ENCODE measurements at places on chromosomes 12 and 14.

- DNase-seq = no peak
Observed at GRCh38 chr14:35333264-35333730, 41.1 kb downstream of the PSMA6 start.

- no peak for DNase-seq
Observed at GRCh38 chr12:91636721-91637120, 454.1 kb upstream of the DCN start.

DNA sequence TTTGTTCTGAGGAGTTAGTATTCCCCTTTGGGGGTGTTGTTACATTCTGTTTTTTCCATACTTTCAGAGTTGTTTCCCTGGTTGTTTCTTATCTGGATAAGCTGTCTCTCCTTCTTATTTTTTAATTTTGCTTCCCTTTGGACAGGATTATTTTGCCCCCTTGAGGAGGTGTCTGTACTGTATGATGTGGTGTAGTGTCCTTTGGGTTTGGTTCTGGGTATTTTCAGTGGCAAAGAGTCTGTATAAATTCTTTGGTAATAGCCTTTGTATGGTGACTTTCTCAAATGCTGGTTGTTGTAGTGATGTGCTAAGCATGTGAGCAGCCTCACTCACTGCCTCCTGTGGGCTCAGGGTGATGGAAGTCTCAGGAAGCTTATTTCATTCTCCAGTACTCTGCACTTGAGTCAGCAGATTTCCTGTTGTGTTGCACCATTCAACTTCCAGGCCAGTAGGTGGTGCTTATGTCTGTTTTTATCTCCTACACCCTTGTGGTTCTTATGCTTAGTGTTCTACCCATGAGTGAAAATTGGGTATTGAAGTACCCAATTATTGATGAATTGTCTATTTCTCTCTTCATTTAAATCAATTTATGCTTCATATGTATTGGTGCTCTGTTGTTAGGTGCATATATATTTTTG lies 103.3 kb upstream of the PMCH start:
- DNase-seq = no peak

DNA sequence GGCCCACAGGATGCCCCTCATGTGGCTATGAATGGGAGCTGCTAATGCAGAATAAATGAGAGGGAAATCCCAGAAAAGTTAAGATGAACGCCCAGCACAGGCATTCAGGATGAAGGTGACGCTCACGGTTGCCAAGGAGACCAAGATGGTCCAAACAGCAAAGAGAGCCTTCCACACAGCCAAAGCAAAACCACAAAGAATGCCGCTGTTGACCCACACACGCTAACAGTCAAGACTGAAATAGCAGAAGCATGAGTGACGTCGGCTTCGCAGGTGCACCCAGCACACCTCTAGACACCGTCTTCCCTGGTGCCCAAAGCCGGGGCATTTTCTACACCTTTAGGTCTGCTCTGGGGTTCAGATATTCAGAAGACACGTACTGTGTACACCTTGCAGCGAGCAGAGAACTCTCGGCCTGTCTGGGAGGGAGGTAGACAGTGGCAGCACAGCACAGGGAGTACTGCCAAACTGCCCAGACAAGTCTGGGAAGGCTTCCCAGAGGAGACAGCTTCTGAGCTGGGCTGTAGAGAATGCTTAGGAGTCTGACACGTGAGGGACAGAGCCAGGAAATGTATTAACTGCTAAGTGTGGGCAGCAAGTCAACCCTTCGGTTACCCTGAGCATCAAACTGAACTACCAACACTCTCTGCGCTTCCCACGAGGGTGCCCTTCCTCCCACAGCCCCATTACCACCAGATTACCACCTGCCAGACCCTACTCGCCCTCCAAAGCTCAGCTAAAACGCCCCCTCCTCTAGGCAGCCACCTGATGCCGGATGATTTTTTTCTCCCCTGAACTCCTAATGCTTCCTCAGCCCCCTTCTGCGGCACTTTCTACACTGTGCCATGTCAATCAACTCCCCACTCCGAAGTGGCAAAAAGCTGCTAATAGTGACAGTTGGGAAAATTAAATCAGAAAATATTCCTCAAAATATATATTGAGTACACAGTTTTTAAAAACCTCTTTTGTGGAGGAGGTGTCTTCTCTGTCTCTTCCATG lies 50.1 kb downstream of the CCDC88C start:
- no peak for DNase-seq

- DNase-seq = no peak
Observed at GRCh38 chr12:1972260-1972659, 32.0 kb downstream of the DCP1B start.

DNA sequence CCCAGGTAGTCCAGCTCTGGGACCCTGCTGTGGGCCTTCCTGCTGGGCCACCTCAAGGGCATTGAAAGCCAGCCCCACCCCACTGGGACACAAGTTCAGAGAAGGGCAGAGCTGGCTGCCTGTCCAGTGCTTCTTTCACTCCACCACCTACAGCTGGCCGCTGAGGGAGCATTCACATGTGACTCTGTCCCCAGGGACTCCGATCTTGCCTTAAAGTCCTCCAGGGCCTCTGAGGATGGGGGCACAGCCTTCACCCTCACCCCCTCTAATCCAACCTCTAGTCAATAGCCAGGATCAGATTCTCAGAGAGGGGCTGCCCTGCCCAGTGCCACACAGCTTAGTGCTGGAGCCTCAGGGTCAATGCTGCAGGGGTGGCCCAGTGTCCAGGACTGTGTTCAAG lies 5.0 kb upstream of the CYP46A1 start:
- no peak for DNase-seq

DNA sequence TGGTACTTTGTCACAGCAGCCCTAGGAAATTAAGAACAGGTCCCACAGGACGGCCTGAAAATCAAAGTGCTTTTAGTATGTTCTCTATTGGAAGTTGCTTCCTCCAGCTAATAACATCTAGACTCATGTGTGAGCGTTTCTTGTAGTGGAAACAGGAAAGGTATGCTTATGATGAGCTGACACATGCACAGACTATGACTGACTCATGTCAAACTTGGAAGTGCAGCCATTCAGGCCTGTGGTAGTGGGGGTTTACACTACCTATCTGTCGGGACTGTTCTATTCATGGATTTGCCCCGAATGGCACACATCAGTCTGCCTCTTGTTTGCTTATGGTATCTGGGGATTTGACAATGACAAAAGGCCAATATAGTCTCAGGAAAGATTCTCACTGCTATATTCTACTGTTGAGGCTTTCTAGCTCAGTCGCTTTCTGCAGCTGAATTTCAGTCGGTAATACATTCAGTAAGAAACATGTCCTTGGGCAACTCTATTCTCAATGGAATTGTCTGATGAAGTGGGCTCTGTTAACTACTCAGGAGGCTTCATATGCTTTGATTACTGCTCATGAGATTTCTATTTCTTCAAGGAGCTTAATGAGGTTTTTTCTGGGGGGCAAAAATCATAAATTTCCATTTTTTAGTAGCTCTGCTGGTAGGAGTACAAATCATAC lies 270.3 kb upstream of the DAAM1 start:
- DNase-seq = no peak

DNA sequence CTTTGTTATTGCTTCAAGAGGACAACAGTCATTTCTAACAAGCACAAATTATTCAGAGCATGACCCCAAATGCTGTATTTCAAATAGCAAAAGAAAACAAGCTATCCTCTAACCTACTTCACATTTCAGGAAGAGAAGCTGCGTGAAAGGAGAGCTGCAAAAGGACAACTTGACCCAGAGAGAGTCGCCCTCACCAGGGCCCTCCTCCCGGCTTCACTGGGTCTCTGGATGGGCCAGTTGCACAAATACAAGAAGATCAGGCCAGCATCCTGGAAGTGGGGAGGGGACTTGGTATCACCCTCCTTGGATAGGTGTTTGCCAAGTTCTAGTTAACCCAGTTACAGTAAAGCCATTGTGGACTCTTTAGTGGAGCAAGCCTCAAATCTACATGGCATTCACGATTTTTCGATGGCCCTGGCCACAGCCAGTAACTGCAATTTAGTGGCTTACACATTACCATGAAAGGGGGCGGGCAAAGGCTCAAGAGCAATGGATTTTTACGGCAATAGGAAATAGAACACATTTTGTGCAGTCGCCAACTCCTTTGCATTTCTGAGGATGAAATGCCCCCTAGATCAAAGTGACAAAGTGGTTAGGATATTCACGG lies 166.9 kb upstream of the DIO2 start:
- no peak for DNase-seq

DNA sequence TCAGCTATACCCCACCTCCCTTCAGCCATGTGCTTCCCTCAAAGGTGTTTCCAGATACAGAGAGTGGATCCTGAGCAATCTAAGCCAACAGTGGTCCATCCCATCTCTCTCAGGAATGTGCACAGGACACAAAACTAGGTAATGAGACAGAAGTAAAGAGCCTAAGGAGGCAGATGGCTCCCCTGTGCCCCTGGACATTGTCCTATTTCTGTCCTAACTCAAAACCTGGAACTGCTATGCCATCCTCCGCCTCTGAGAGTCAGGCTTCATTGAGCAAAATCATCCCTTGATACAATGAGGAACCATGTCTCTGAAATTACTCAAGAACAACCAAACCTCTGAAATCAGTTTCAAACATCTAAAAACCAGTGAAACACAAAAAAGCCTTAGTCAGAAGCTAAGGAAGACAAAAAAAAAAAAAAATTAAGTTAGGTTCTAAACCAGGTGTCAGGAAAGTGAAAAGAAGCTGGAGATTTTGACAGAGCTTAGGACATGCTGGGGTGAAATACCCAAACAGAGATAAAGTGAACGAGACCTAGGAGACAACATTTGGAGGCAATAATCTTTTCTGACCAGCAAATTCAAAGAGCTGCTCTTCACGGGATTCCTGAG lies 200.3 kb upstream of the PLEKHG7 start:
- no peak for DNase-seq

GRCh38 chr12:105335856-105336255 lies 5.4 kb downstream of the C12orf75 start:
- DNase-seq = no peak

- DNase-seq = no peak
Observed at GRCh38 chr12:19316425-19316824, 122.9 kb upstream of the AEBP2 start.

- no peak for DNase-seq
Observed at GRCh38 chr12:63941166-63941800, 96.8 kb downstream of the SRGAP1 start.

- no peak for DNase-seq
Observed at GRCh38 chr14:101370593-101371569, 190.4 kb upstream of the DIO3 start.

DNA sequence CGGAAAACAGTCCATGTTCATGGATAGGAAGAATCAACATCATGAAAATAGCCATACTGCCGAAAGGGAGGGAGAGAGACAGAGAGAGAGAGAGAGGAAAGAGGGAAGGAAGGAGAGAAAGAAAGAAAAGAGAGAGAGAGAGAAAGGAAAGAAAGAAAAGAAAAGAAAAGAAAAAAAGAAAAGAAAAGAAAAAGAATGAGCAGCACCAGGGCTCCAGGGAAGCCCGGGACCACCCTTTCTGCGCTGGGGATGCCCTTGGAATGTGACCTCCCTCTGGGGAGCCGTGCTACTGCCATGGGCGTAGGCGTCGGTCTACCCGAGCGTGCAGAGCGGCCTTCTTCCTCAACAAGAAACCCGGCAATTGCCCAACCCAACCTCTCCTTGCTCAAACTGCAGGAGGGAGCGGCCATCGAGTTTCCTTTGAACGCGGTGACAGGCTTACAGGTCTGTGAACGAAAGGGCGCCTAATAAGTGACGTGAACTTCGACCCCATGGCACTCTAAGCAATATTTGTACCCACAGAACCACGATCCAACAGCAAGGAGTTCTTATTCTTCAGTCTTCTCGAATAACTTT lies 16.9 kb downstream of the OR6S1 start:
- DNase-seq = no peak

DNA sequence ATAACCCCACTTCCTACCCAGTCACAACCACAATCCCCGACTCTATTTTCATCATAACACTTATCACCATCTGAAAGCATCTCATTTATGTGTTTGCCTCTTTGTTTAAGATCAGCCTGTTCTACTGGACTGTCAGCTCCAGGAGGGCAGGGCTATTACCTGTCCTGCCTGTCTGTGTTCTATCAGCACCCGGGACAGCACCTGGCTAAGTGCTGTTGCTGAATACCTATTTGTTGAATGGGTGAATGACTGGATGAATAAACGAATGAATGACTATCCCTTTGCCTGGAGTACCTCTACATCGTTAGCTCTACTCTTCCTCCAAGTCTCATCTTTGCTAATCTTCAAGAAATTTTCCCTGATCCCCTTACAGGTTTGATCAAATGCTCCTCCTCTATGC lies 69.0 kb downstream of the WSCD2 start:
- no peak for DNase-seq

DNA sequence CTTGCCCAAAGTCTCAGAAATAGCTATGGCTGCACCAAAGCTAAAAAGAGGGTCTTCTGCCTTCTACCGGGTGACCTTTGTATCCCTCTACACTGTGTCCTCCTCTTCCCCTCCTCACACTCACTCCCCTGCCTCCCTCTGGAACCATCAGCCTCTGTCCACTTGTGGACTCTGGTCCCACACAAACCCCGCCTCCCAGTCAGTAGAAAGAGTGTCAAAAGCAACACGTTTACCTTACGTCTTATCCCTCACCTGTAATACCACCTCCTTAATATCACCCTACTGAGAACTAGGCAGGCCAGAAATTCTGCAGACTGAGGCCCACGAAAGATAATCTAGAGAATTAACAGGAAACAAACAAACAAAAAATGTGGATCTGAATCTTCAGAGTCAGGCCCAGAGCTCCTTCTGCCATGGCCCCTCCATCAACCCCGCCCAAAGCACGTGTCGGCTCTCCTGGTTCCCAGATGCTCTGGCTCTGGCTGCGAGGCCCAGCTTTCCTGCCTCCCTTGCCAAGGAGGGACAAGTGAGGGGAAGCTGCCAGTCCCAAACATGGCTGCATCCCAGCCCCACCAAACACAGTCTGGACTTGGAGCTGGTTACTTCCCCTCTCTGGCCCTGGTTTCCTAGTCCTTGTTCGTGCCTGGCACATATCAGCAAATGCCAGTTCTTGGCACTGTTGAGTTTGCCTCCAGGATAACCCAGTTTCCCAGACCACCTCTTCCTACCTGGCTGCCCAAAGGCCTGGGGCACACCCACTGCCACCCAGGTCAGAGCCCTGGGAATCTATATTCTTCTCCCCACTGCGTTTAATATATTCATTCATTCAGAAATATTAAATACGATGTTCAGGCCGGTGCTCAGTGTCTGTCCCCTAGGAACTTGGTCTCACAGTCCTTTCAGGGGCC lies 2.7 kb downstream of the ACTN1 start:
- no peak for DNase-seq

GRCh38 chr12:57452181-57452936 lies 2.7 kb upstream of the INHBE start:
- DNase-seq = no peak

All from NCI-H1436 (cell line).